CD8-positive, alpha-beta memory T cell (primary cell): ENCODE measurements at places on chromosomes 4 and X. TPM values are rescaled to one million over a fixed set of nuclear protein-coding genes. Genes with fewer than 3 reads are reported as not detected.

DNA sequence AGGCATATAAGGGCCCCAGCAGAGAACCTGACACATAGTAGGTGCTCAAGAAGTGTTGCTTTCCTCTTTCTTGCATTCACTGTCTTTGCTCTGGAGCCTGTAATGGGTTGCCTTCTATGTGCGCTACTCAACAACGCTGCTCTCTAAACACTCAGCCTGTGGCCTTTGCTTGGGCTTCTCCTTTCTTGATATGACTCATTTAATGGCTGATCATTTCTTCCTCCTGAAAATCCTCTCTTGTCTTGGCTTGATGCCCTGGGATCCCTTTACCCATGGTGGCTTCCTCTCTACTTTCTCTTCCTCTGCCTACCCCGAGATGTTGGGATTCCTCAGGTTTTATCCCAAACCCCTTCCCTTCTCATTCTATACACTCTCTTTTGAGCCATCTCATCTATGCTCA, 19.9 kb upstream of the PJA1 start:
- DNase-seq = no peak
- no peak overlapping the region for H3K27ac ChIP-seq
- no peaks in the 10 kb centered on the region for H3K27me3 ChIP-seq
- no peaks in the 10 kb centered on the region for H3K36me3 ChIP-seq

- no peaks in the 10 kb centered on the region for H3K4me1 ChIP-seq
- no peak for DNase-seq
- H3K27ac ChIP-seq = no peak overlapping the region
- H3K4me3 ChIP-seq = no peak overlapping the region
These were observed 243.5 kb upstream of the KCNIP4 start for GRCh38 chr4:22192084-22192511.

GRCh38 chr4:158644356-158644755, 27.3 kb downstream of the C4orf46 start:
- H3K4me3 ChIP-seq = no peak overlapping the region
- no peaks in the 10 kb centered on the region for H3K27me3 ChIP-seq
- H3K4me1 ChIP-seq = no peaks in the 10 kb centered on the region
- H3K36me3 ChIP-seq = no peaks in the 10 kb centered on the region
- no peak overlapping the region for H3K27ac ChIP-seq
- DNase-seq = no peak

DNA sequence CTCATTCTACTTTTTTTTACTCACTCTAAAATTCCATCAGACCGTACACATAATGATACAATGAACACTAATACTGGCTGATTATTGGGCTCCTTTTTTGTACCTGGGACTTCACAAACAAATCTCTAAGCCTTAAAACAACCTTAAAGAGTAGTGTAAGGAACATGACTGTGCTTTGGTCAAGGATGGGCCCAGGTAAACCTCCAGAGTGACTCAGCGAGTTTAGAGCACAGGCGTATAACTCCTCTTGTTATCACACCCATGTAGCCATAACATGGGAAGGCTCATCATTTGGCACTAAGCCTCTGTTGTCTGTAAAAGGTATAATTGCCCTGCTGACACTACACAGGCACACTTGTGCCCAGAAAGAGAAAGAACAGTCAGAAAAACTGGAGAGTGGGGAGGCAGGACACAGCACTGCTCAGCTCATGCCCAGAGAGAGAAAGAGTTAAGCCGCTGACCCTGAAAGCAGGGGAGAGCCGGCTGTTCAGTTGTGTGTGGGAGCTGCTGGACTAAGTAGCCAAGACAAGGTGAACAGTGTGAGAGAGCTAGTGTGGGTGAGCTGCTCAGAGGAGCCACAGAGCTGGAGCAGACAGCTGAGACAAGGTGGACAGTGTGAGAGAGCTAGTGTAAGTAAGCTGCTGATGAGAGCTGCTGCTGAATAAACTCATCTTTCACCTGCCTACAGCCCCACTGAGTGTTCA, 319.6 kb upstream of the BMP3 start:
- no peaks in the 10 kb centered on the region for H3K36me3 ChIP-seq
- H3K27me3 ChIP-seq = no peaks in the 10 kb centered on the region
- no peak for DNase-seq

DNA sequence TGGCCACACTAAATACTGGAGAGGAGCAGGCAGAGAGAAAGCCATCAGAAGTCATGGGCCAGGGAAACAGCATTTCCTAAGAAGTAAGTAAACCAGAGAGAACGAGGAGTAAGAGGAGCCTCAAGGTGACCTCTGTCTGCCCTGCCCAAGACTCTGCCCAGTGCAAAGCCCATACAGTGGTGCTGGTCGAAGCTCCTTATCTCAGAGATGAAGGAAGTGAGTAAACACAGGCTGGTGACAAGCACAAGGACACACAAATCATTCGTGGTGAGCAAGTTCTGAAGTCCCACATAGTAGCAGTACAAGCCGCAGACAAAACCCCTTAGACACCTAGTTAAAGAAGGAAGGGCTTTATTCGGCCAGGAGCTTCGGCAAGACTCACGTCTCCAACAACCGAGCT, 62.7 kb downstream of the DCTD start:
- no peaks in the 10 kb centered on the region for H3K4me1 ChIP-seq
- no peaks in the 10 kb centered on the region for H3K27me3 ChIP-seq
- no peak overlapping the region for H3K4me3 ChIP-seq
- H3K27ac ChIP-seq = no peak overlapping the region

DNA sequence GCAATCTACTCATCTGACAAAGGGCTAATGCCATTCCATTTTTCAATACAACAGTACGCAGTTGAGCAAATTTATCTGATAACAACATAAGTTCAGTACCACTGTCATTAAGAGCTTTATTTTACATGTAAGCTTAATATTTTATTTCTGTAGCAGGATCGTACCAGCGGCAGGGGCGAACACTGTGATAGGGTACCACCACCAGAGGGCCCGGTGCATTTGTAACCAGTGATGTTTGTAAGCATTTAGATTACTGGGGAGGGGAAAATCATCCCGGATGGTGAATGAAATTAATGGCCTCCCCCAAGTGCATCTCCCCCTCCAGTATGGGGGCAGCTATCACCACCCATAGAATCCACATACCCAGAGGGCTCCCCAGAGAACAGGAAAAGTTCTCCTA, 179.0 kb downstream of the ADGRA3 start:
- DNase-seq = no peak
- H3K36me3 ChIP-seq = no peaks in the 10 kb centered on the region
- no peaks in the 10 kb centered on the region for H3K27me3 ChIP-seq
- H3K4me3 ChIP-seq = no peak overlapping the region
- no peak overlapping the region for H3K27ac ChIP-seq
- no peaks in the 10 kb centered on the region for H3K4me1 ChIP-seq

GRCh38 chrX:103644125-103644524, 15.3 kb downstream of the TCEAL1 start:
- H3K27ac ChIP-seq = no peak overlapping the region
- DNase-seq = no peak
- H3K27me3 ChIP-seq = no peaks in the 10 kb centered on the region
- no peaks in the 10 kb centered on the region for H3K36me3 ChIP-seq

DNA sequence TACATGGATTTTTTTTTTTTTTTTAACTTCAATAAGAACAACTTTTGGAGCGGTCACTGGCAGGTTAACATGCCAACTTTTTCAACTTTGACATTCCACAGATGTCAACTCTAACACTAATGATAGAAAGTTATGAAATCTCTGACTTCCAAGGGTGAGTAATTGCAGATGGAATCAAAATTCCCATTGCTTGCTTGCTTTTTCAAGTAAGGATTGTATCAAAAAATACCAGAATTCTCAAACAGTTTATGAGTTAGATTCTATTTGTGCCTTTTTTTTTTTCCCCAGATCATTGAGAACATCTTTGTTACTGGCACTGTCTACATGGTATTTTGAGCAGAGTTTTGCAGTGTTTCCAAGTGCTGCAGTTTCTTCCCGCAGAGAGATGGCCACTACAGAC, 50.3 kb upstream of the OTUD4 start:
- H3K4me1 ChIP-seq = no peaks in the 10 kb centered on the region
- no peaks in the 10 kb centered on the region for H3K36me3 ChIP-seq
- no peak overlapping the region for H3K4me3 ChIP-seq
- no peak for DNase-seq
- H3K27ac ChIP-seq = no peak overlapping the region

DNA sequence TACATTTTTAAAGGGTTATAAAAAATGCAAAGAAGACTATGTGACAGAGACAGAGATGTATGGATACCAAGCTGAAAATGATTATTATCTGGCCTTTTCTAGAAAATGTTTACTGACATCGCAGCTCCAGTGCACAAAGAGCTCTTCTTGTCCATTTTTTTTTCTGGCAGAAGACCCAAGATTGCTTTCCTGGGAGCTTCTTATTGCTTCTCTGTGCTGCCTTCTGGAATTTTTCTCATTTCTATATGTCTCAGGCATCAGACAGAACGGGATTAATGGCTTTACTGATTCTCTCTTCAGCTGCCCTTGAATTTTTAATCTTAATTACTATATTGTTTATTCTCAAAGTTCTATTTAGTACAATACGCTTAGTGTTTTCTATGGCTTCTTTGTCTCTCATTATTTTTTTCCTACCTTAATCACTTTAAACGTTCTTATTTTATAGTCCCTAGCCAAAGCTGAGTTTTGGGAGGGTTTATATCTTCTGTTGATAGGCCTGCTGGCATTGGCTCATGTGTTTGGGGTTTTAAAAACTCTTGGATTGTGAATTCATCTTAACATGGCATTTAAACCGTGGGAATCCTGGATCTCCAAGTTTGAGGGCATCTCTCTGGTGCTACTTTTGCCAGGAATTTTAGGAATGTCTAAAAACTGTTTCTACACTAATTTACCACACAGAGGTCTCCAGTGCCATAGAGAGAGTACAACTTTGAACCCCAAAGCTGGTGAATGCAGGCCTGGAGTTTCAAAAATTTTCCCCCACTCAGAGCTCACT, 138.9 kb upstream of the LNX1 start:
- no peaks in the 10 kb centered on the region for H3K27me3 ChIP-seq
- DNase-seq = no peak
- H3K4me1 ChIP-seq = no peaks in the 10 kb centered on the region
- H3K4me3 ChIP-seq = no peak overlapping the region
- no peaks in the 10 kb centered on the region for H3K36me3 ChIP-seq

DNA sequence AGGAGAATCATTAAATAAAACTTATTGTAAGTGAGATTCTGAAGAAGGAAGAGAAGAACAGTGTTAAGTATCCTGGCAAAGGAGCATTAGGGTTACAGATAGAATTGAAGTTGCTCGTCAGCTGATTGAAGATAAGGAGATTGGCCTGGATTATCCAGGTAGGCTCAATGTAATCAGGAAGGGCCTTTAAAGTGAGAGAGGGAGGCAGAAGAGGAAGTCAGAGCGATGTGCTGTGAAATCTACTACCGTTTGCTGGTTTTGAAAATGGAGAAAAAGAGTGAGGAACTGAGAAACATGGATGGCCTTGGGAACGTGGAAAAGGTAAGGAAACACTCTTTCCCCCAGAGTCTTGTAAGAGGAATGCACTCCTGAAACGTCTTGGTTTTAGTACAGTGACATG, 245.7 kb downstream of the ANTXR2 start:
- H3K4me3 ChIP-seq = no peak overlapping the region
- H3K36me3 ChIP-seq = no peaks in the 10 kb centered on the region
- no peak for DNase-seq

- no peak overlapping the region for H3K4me3 ChIP-seq
- H3K27ac ChIP-seq = no peak overlapping the region
- H3K4me1 ChIP-seq = no peaks in the 10 kb centered on the region
- H3K27me3 ChIP-seq = no peaks in the 10 kb centered on the region
- no peaks in the 10 kb centered on the region for H3K36me3 ChIP-seq
These were observed 294.0 kb downstream of the CAMK2D start for GRCh38 chr4:113467581-113467980.

DNA sequence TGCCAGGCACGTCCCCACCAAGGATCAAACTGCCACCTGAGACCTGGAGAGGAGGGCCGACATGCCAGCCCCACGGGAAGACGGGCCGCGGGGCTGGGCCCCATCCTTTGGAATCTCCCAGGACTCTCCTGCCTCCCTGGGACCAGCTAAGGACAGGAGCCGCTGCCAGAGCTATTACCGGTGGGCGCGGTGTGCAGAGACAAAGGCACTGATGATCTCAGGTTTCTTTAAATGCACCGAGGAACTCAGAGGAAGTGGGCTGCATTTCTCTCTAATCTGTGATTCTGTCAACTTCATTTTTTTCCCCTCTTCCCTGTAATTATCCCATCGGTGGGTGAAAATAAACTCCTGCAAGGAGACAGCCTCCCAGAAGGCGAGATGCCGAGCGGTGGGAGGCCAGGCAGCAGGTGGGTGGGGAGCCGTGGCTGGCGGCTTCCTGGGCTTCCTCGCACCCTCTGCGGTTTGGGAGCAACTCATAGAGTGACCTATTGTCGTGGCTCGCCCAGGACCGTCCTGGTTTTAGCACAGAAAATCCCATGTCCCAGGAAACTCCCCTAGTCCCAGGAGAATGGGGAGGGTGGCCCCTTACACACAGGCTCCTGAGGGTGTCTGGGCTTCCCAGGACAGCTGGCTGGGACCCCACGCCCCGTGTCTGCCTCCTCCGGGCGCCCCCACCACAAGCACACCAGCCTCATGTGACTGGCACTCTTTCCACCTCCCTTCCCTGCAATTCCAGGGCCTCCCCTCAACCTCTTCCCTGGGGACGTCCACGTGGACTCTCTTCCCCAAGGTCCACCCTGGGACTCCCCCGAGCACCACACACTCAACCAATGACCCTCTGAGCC, 62.3 kb upstream of the ADRA2C start:
- no peak for DNase-seq
- no peaks in the 10 kb centered on the region for H3K36me3 ChIP-seq
- no peaks in the 10 kb centered on the region for H3K27me3 ChIP-seq
- H3K4me1 ChIP-seq = no peaks in the 10 kb centered on the region

DNA sequence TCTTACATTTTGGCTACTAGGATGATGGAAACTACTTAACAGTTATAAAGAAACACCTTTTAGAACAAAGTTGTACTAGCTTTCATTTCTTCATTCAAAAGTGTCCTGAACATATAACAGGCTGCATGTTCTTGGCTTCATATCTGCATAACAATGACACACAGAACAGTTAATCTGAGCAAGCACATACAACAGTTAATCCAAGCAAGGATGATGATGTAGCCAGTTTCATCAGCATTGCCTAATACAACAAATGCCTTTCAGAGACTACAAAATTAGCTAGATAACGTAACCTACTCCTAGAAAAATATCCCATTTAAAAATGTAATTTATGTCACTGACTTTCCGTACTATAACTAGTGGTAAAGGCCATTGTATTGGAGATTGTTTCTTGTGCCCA, 182.1 kb downstream of the SCFD2 start:
- DNase-seq = no peak
- H3K27ac ChIP-seq = no peak overlapping the region
- H3K36me3 ChIP-seq = no peaks in the 10 kb centered on the region
- no peaks in the 10 kb centered on the region for H3K27me3 ChIP-seq

- H3K36me3 ChIP-seq = no peaks in the 10 kb centered on the region
- no peak overlapping the region for H3K27ac ChIP-seq
- H3K27me3 ChIP-seq = peaks cover 11% of the 10 kb centered on the region
- H3K4me1 ChIP-seq = no peaks in the 10 kb centered on the region
- H3K4me3 ChIP-seq = no peak overlapping the region
These were observed 7.0 kb upstream of the NKX1-1 start for GRCh38 chr4:1413204-1413663.

- H3K4me3 ChIP-seq = no peak overlapping the region
- no peak for DNase-seq
These were observed 103.4 kb downstream of the REELD1 start for GRCh38 chr4:146317783-146318182.

TRIM75 gene
- not detected for total RNA-seq

C4orf51 gene
- total RNA-seq = not detected

HPSE gene
- total RNA-seq = 10.6 TPM

STIM2 gene
- 51.0 TPM for total RNA-seq

PRKG2 gene
- 0.59 TPM for total RNA-seq

ZDHHC15 gene
- total RNA-seq = 0.04 TPM

AKAP14 gene
- not detected for total RNA-seq

ATOH1 gene
- total RNA-seq = not detected
